NCI-H2081 treated with DMSO at 0.1 percent for 48 hours (cell line): ENCODE measurements at places on chromosomes 16 and 17.

GRCh38 chr16:82178352-82178751, 8.3 kb upstream of the MPHOSPH6 start:
- DNase-seq: no peak

DNA sequence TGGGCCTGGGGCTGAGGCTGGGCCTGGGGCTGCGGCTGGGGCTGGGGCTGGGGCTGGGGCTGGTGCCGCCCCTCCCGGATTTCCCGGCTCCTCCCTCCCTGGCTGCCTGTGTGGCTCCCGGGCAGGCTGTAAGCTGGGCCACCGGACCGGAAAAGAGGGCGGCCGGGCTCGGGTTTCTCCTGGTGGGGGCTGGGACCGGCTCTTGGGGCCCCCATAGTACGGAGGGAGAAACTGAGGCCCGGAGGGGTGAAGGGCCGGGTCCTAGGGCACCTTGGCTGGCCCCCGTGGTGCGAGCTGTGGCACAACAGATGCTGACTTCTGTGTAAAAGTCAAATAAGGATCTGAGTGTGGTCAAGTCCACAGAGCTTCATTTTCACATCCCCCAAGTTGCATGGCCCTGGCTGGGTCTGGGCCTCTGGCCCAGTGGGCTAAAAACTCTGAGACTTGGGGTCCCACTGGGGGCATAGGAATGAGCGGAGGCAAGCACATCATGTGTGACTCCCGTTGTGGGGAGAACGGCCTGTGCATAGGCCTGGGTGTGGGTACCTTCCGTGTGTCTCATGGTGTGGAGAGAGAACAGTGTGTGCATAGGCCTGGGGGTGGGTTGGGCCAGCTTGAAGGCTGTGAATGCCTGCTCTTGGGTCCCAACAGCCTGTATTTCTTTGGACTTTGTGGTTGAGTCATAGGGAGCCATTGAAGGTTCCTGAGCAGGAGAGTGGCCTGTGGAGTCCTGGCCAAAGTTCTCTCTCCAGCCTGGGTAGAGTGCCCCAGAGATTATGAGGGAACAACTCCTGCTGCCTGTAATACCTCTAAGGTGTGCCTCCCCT, 123.9 kb upstream of the CIBAR2 start:
- DNase-seq: no peak

DNA sequence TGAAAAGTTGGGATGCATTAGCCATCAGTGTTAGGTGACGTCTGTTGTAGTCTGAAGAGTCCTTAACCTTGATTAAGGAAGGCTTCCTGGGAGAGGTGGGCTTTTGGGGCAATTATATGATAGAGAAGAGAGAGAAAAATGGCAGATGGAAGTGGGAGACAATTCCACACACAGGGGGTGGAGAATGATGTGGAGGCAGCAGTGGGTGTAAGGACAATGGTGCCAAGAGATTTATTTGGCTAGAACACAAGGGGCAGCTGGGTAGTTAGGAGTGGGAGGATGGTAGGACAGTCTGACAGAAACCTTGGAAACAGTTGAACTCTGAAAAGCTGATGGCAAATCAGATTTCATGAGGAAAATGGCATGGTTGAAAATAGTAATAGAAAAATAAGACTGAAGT, 10.7 kb upstream of the DUSP14 start:
- DNase-seq: no peak

- DNase-seq: no peak
These were observed 10.4 kb upstream of the FAM20A start for GRCh38 chr17:68611353-68612208.

DNA sequence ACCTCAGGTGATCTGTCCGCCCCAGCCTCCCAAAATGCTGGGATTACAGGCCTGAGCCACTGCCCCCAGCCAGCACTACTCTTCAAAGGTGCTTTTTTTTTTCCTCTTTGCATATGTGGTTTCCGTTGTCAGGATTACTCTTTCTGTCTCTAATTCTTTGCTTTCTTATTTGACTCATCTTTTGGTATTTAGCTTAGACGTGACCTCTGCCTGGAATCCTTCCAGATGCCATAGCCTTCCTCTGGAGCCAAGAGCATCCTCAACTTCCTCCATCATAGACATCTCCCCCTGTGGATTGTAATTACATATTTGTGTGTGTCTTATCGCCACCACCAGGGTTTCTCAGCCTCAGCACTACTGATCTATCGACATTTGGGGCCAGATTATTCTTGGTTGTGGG, 84.4 kb upstream of the XYLT1 start:
- DNase-seq: no peak

DNA sequence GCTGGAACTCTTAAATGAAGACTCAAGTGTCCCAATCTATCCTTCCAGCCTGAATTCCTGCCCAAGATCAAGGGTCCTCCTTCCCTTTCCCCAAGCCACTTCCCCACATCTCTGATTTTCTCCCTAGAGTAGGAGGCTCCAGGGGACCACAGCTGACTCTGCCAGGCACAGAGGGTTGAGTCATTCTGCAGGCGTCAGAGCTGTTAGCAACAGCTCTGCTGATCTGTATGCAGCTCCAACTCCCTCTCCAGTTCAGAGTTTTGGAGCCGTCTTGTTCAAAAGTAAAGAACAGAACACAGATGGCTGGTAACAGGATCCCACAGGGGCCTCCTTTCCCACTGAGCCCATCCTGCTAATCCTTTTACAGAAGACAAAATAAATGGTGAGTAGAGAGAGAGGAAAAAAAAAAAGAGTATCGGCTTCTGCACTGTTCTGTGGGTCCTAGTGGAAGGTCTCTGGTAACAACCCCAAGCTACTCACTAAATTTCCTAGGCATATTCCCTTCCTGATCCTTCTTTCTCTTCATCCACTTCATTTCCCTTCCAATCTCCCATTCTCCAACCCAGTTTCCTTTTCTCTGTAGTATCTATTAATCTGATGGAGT, 13.4 kb upstream of the TAOK1 start:
- no peak for DNase-seq

DNA sequence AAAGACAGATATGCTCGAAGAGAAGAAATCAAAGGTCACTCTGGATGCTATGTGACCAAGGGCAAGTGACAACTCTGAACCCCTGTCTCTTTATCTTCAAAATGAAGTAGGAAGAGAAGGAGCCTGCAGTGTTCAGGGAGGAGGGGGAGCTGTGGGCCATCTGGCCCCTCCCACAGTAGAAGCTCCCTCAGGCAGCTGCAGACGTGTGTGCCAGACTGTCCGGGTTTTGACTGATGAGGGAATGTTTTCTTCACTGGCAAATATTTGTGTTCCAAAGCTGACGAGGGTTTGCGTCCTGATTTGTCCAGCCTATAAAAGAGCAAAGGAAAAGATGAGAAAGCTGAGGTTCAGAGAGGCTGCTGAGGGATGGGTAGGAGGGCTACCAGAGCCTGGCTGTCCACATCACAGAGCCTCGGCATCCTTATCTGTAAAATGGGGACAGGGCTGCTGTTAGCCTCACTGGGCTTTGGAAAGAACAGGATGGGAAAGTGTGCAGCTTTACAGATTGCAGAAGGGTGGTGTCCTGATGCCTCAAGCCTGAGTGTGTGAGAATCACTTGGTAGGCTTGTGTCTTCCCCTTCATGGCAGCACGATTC, 1.8 kb upstream of the GINS2 start:
- DNase-seq: no peak

GRCh38 chr17:1907909-1908698, 78.3 kb downstream of the RPA1 start:
- DNase-seq: no peak

GRCh38 chr17:74272731-74273201, 1.3 kb upstream of the DNAI2 start:
- no peak for DNase-seq

DNA sequence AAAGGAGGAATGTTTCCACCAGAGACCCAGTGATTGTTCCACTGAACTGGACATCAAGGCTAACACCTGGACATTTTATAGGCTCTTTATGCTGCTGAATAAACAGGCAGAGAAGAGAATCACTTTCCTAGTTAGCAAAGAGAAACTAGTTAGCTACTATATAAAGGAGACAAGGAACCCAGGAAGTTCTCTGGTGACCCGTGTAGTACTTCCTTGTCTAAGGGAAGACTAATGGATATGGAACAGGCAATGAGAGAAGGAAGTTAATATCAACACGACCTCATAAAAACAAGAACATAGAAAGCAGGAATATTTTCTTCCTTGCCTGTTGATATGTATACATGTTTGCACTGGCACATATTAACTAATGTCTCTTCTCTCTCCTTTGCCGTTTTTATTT, 30.8 kb upstream of the RPL38 start:
- no peak for DNase-seq

GRCh38 chr16:85996843-85997242, 97.9 kb downstream of the IRF8 start:
- DNase-seq: no peak

DNA sequence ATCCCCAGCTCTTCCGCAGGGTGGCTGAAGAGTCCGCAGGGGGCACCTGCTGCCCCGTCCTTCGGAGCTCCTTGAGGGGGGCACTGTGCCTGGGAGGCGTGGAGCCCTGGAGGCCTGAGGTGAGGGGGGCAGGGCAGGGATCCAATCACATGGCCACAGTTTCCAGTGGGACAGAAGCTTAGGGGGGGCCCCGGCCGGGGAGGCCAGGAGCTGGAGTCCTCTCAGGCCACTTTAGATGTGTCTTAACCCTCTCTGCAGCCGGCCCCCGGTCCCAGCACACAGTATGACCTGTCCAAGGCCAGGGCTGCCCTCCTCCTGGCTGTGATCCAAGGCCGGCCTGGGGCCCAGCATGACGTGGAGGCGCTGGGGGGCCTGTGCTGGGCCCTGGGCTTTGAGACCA, 10.8 kb downstream of the ZNF213 start:
- no peak for DNase-seq

DNA sequence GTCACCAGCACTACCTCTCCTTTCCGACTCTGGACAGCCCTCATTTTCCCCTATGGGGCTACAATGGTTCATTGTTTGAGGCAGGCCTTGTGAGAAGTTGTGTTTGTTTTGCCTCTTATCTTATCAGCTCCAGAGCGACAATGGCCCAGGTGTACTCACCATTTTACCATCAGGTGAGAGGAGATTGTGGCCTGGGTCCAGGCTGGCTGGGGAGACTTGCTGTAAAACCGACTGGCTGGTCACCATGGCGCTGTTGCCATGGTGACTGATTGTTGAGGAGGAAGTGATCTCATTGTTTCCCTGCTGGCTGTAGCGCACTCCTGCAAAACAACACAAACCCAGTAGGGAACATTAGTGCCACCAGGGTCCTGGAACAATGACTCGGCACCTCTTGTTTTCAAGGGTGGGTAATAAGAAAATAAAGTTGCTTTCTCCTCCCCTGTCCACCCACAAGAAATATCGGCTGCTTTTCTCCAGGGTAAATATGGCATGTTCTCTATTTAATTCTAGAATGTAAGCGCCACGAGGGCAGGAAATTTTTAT, 34.4 kb downstream of the HNF1B start:
- peak; percentile 54 for DNase-seq

DNA sequence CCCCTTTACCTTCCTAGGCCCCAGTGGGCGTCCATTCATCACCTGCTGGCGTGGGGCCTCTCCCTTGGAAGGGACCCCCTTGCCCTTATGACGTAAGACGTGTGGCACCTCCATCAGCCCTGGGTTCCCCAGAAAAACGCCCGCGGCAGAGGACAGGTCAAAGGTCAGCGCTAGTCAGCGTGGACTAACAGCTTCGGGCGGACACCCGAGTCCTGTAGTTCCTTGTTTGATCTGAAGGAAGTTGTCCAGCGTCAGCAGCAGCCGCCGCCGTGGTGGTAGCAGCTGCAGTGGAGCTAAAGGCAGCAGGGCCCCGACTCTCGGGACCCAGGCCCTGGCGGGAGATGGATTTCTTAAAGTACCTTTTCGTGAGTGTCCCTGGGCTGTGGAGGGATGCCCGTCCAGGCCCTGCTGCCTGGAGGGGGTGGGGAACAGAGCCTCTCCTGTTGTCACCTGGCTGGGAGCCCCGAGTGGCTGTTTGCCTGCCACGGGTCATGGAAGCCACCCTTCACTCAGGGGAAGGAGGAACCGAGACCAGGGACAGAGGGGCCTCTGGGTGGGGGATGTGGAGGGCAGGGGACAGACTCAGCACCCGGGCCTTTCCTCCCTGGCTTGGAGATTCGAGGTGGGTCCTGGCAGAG, 123.6 kb downstream of the OR1D5 start:
- no peak for DNase-seq

DNA sequence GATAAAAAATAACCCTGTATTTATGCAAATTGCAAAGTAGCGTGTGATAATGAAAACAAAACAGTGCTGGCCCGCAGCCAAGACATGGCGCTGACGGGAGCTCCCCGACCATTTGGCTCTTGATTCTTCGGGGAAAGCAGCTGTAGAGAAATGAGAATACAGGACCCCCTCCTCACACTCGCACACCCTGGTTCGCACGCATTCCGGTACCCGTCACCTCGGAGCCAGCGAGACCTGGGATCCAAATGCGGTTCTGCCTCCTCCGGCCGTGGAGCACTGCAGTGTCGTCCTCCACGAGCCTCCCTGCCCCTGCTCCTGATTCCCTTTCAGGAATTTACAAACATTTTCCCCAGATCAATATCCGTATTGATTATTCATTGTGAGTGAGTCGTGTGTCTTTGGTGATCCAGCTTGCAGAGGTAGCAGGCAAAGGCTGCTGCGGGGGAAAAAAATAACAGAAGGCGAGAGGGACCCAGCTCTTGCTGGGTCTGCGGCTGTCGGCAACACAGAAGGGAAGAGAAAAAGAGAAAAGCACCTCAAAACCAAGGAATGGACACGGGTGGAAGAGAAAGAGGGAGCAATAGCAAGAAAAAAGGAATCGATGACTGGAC, 184.1 kb upstream of the ZFHX3 start:
- no peak for DNase-seq

GRCh38 chr17:3935140-3935542, 18.9 kb upstream of the P2RX1 start:
- DNase-seq: no peak

DNA sequence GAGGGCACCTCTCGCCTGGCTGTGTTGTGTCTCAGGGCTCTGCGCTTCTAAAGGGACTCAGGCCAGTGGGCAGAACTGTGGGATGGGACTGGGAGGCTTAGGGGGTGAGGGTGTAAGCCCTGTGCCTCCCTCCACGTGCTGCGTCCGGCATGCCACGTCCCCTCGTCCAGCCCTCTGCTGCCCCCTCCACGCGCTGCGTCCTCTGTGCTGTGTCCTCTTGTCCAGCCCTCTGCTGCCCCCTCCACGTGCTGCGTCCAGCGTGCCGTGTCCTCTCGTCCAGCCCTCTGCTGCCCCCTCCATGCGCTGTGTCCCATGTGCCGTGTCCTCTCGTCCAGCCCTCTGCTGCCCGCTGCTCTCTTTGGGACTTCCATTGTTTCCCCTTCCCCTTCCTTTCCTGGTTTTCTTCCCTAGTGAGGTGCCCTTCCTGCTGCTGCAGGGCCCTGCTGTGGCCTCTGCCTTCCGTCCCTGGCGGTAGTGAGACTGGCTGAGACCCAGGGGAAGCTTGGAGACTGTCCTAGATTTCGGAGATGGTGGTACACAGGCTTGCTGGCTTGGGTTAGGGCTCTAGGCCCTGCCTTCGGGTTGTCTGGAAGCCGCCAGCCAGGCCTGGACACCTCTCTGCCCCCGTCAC, 6.4 kb upstream of the ZNF750 start:
- no peak for DNase-seq
